ENCODE measurements at places on chromosomes 4 and X. TPM values are rescaled to one million over a fixed set of nuclear protein-coding genes. Genes with fewer than 3 reads are reported as not detected.

DNA sequence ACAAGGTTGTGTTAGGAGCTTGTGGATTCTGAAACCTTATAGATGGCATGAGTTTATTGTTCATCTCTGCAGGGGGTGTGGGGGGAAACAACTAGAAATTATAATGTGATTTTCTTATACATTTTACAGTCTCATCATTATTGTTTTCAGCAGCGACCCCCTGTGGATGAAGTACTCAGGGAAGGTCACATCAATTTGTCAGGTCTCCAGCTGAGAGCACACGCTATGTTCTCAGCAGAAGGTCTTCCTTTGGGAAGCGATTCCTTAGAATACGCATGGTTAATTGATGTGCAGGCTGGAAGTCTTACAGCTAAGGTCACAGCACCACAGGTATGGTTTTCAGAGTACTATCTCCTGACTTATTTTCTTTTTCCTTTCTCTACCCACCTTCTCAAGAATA, 72.2 kb downstream of the BLTP1 start:
- H3K4me1 ChIP-seq = peaks cover 10% of the 10 kb centered on the region
- DNase-seq = peak; percentile 11
- no peak overlapping the region for H3K4me3 ChIP-seq
- no peak overlapping the region for H3K27ac ChIP-seq
- peaks cover 7% of the 10 kb centered on the region for H3K36me3 ChIP-seq

DNA sequence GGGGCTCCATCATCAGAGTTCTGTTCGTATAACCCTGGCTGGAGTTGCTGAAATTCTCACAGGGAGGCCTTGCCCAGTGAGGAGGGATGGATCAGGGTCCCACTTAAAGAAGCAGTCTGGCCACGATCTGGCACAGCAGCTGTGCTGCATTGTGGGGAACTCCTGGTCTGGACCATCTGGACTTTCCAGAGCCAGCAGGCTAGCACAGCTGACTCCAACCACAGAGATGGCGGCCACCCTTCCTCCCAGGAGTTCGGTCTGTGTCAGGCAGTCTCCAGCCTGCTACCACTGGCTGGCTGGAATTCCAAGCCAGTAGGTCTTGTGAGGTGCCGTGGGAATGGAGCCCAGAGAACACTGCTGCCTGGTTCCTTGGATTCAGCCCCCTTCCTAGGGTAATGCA, 62.0 kb downstream of the SLAIN2 start:
- no peak overlapping the region for H3K27ac ChIP-seq
- no peaks in the 10 kb centered on the region for H3K36me3 ChIP-seq
- H3K27me3 ChIP-seq = no peaks in the 10 kb centered on the region
- no peak for DNase-seq

Gene L1CAM
- total RNA-seq = 55.2 TPM

GRCh38 chr4:123455360-123455759, 58.8 kb downstream of the SPRY1 start:
- no peaks in the 10 kb centered on the region for H3K36me3 ChIP-seq
- H3K4me1 ChIP-seq = 0 out of 2 replicates have a peak, but pooled peaks cover 4% of the 10 kb centered on the region
- no peak for DNase-seq
- no peak overlapping the region for H3K4me3 ChIP-seq
- no peak overlapping the region for H3K27ac ChIP-seq

Gene ETDA
- total RNA-seq = not detected

DNA sequence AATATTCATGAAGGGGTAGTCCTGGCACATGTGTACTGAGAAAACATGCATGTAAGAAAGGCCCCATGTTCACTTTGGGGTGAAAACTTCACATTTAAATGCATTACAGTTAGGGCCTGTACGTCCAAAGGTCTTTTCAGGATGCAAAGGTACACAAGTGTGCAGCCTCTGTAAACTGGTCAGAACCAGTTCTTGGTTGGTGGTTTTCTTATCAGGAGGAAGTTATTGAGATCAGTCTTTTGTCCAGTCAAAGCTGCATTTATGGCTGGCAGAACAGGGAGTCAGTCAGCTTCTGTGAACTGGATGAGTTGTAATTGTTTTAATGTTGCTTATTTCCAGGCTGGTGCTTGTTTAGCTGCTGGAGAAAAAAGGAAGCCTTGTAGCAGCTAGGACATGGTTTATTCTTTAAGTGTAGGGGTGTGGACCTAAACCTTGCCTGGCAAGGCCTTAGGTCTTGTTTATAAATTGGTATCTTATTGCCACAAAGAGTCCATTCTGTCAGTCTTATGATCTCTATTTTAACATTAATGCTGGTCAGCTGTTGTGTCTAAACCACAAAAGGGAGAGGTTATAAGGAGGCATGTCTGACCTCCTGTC, 1906.6 kb upstream of the TENM3 start:
- no peak for DNase-seq
- H3K27ac ChIP-seq = no peak overlapping the region
- no peaks in the 10 kb centered on the region for H3K36me3 ChIP-seq
- H3K4me3 ChIP-seq = no peak overlapping the region

Measured in WTC11 (cell line).